ENCODE measurements at places on chromosomes 3 and 15. TPM values are rescaled to one million over a fixed set of nuclear protein-coding genes. Genes with fewer than 3 reads are reported as not detected.

The ATP11B gene
- total RNA-seq = 13.6 TPM

The NOX5 gene
- total RNA-seq = 0.41 TPM

The RETNLB gene
- not detected for total RNA-seq

The USP50 gene
- total RNA-seq = not detected

The RHCG gene
- 41.2 TPM for total RNA-seq

The GAP43 gene
- not detected for total RNA-seq

The LINS1 gene
- total RNA-seq = 13.8 TPM

The GPR160 gene
- total RNA-seq = 1.1 TPM

The SLC7A14 gene
- not detected for total RNA-seq

The SLC9C1 gene
- total RNA-seq = not detected
